ENCODE measurements at places on chromosomes 1 and 21. TPM values are rescaled to one million over a fixed set of nuclear protein-coding genes. Genes with fewer than 3 reads are reported as not detected.

The SPRR4 gene
- not detected for total RNA-seq

The AGRN gene
- total RNA-seq, result 33.2 TPM

The TMCC2 gene
- 9.8 TPM for total RNA-seq

The RHBDL2 gene
- total RNA-seq, result not detected

The TMEM82 gene
- not detected for total RNA-seq

The CYP2J2 gene
- 0.57 TPM for total RNA-seq

The CLCA4 gene
- total RNA-seq, result not detected

The VASH2 gene
- 0.63 TPM for total RNA-seq

The HCRTR1 gene
- not detected for total RNA-seq

The FAM163A gene
- total RNA-seq, result not detected

The MFAP2 gene
- not detected for total RNA-seq

The B3GALT2 gene
- total RNA-seq, result 0.07 TPM

The TGFBR3 gene
- 4.5 TPM for total RNA-seq

The FBXO28 gene
- 19.5 TPM for total RNA-seq

The HLX gene
- total RNA-seq, result 0.19 TPM

The RO60 gene
- total RNA-seq, result 65.8 TPM

The OR2AK2 gene
- total RNA-seq, result not detected

The PADI3 gene
- not detected for total RNA-seq

The DIO1 gene
- total RNA-seq, result not detected

The TLCD4 gene
- 0.21 TPM for total RNA-seq

The NASP gene
- total RNA-seq, result 235 TPM

The PTAFR gene
- total RNA-seq, result 0.19 TPM

The OR2L5 gene
- total RNA-seq, result not detected

The MX2 gene
- total RNA-seq, result 26.9 TPM

The CELA2A gene
- total RNA-seq, result not detected

The PGLYRP3 gene
- total RNA-seq, result not detected

The DNALI1 gene
- not detected for total RNA-seq

The AMPD1 gene
- total RNA-seq, result not detected

The C1QC gene
- not detected for total RNA-seq

The TTLL7 gene
- 0.90 TPM for total RNA-seq

The PRAMEF11 gene
- total RNA-seq, result not detected

The GABRD gene
- not detected for total RNA-seq

The NR1I3 gene
- not detected for total RNA-seq

The ARHGAP30 gene
- 171 TPM for total RNA-seq

The SELENOF gene
- total RNA-seq, result 139 TPM

The CRABP2 gene
- total RNA-seq, result 1.1 TPM

The TMPRSS3 gene
- total RNA-seq, result 47.6 TPM

The SPRR2A gene
- total RNA-seq, result not detected

The TNFRSF1B gene
- total RNA-seq, result 201 TPM

The MROH9 gene
- total RNA-seq, result not detected

The ICOSLG gene
- 2.4 TPM for total RNA-seq

The PDC gene
- not detected for total RNA-seq
